Choroid plexus epithelial cell (primary cell): ENCODE measurements at places on chromosomes 6 and 20.

DNA sequence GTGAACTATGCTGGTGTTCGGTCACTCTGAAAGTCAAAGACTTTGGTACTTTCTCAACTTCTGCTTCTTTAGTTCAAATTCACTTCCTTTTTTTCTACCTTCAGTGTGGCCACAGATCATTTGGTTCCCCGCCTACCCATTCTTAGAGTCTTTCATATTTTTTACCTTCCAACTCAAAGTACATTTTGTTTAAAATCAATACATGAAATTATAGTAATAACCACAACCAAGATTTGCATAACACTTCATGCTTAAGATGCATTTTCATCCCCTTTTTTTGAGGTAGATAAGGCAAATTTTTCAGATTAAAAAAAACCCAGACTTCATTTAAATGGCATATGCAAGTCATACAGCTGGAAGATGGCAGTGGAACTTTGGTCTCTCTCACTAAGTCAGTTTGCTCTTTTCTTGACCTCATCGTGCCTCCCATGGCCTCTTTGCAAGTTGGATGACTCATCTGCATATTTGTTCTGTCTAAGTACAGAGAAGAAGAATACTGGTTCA lies 11.9 kb upstream of the CNR1 start:
- DNase-seq, result peak; percentile 86

- DNase-seq, result no peak
These were observed 36.9 kb downstream of the SNAI1 start for GRCh38 chr20:50019466-50020256.

GRCh38 chr20:58160451-58161061 lies 67.9 kb downstream of the ANKRD60 start:
- DNase-seq, result peak; percentile 78

GRCh38 chr6:134593442-134593841 lies 275.5 kb upstream of the SGK1 start:
- DNase-seq, result no peak

- DNase-seq, result peak; percentile 97
These were observed 53.9 kb downstream of the PXDC1 start for GRCh38 chr6:3697609-3698008.

- peak; percentile 8 for DNase-seq
These were observed 94.4 kb upstream of the BMP2 start for GRCh38 chr20:6673071-6673470.

- no peak for DNase-seq
These were observed 196.9 kb downstream of the PRL start for GRCh38 chr6:22099923-22100322.

DNA sequence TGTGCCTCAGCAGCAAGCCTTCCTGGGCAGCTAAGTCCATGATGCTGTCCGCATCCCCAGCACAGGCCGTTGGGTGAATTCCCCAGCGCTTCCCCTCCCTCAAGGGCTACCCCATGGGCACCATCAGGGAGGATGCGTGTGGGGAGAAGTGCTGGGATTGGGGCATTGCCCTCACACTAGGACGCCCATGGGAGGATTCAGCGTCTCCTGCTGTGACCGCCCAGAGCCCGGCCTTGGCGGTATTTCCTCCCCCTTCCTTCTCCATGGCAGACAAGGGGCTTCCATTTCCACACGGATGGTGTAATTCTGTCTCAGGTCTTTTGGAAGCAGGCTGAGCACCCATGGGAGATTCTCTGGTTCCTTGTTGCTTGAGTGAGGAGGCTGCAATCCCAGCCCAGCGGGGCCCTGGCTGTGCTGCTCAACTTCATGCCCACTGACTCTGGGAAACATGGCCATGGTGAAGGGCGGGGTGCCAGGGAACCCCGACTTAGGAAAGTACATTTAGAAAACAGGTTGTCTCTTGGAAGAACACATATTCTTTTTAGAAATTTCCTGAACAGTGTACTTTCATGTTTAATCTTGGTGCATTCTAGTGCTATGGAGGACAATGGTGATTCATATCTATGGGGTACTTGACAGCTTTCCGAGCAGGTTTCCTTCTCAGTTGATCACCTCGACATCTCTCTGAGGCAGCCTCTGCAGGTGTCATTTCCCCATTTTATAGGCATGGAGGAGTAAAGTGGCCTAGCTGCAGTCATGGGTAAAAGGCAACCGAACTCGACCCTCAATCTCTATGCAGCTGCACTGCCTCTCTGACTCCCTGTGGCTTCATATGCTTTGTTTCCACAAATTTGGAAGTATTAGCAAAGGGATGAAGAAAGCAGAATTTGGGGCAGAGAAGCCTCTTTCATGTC lies 178.2 kb upstream of the CST7 start:
- DNase-seq, result no peak

DNA sequence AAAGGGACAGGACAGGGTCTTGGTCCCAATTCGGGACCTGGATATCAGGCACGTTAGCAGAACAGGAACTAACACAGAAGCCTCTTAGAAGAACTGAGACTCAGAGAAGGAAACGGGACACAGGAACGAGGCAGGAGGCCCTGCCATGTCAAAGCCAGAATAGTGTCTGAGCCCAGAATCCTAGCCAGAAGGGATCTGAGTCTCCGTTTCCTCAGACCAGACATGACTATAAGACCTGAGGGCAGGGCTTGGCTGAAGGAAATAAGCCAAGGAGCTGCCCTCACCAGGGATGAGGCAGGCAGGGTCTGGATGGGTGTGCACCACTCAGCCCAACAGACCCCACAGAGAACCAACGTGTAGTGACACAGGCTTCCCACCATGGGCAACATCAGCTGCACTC lies 40.3 kb downstream of the TRERF1 start:
- DNase-seq, result no peak

DNA sequence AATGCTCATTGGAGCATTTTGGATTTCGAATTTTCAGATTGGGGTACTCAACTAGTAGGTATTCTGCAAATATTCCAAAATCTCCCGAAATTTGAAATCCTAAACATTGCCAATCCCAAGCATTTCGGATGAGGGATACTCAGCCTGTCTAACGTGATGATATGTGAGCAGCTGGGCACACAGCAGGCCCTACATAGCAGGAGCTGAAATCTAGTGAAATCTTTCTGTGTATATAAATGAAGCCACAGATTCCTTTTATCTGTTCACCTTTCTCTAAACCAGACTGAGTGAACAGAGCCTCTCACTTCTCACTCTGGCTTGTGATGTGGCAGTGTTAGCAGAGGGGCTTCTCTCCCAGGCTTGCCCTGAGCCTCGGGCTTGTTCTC lies 17.8 kb downstream of the STX16 start:
- DNase-seq, result no peak

GRCh38 chr6:149157126-149157525 lies 160.4 kb upstream of the TAB2 start:
- DNase-seq, result no peak

- DNase-seq, result peak; percentile 81
These were observed 424.6 kb upstream of the PTCHD4 start for GRCh38 chr6:48535582-48536009.

- DNase-seq, result no peak
These were observed 44.0 kb downstream of the SIRPA start for GRCh38 chr20:1939270-1939595.

DNA sequence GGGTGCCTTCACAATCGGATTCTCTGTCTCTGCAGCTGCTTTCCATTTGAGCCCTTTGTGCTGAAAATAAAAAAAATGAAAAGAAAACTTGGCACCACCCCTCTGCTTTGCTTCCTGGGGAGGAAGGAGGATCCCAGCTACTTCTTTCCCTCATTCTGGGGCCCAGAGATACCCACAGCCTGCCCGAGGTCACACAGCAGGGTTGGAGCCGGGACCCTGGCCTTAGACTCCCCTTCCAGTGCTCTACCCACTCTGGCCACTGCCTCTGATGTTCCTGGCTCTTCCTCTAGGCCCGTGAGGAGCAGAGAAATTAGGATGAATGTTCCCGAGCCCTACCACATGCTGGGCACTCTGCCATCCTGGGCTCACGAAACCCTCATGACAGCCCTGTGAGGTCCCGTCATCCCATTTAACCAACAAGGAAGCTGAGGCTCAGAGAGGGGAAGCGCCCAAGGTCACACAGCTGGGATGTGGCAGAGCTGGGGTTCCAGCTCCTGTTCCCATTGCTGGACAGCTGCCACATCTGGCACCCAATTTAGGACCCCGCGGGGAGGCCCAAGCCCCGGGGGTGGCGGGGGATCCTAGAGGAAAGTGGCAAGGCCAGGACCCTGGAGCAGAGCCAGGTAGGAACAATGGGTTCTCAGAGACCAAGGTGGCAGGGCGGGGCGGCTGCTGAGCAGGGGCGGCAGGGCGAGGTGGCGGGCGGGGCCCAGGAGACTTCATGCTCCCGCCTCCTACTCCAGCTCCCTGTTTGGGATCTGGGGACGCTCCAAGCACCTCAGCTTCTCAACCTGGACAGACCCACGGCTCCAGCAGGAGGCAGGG lies 76.6 kb downstream of the CEBPB start:
- peak; percentile 42 for DNase-seq

- no peak for DNase-seq
These were observed 104.7 kb downstream of the ARMC2 start for GRCh38 chr6:108952776-108953486.

DNA sequence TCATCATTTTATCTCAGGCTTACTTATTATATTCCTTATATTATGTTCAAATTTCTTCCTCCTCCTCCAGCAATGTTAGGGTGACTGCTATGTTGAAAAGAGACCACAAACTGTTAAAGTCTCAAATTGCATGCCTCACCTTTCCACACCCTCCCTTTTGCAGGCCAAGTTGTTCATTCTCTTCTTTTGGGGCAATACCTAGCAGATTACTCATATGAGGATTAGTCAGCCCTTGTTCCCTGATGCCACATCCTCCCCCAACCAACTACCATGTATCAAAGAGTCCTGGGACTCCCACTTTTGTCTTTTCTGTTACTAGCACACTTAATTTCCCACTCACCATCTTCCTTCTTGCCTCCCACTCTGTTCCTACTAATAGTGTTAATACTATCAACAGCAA lies 434.7 kb downstream of the BCKDHB start:
- DNase-seq, result peak; percentile 65

DNA sequence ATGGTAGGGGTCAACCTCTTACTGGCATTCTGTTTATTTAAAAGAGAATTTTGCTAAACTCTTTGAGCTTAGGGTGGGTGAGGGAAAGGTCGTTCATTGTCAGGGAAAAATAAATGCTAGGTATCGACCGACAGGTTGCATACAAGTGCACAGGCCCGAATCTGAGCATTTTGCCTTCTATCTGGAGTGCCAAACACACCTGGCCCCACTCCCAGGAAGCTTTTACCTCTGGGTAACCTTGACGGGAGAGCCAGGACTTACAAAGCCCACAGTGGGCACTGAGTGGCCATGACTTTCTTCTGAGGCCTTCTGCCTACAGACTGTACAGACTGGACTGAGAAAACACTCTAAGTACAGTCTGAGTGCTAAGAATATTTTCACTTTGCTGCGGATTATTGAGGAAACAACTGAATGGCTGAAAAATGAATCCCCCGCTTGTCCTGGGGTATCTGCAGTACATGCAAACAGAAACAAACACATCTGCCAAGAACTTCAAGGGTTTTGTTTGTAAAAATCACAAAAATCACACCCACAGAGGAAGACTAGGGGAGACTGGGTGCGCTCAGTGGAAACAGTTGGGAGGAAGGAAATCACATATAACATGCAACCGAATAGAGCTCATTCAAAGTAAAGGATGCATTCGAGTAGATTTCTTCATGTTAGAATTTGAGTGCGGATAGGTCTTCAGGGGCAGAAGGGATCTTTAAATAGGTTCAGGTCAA lies 152.8 kb downstream of the NFATC2 start:
- no peak for DNase-seq

DNA sequence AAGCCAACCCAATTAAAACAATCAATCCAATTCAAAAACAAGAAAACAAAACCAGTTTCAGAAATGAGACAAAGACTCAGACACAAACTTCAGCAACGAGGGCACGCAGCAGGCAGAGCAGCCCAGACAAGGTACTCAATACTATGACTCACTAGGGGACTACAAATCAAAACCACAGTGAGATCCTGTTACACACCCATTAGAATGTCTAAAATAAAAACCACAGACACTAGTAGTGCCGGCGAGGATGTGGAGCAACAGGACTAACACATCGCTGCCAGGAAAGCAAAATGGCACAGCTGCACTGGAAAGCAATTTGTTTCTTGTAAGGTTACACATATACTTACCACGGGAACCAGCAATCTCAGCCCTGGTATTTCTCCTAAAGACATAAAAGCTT lies 28.4 kb upstream of the MAS1L start:
- DNase-seq, result peak; percentile 44

DNA sequence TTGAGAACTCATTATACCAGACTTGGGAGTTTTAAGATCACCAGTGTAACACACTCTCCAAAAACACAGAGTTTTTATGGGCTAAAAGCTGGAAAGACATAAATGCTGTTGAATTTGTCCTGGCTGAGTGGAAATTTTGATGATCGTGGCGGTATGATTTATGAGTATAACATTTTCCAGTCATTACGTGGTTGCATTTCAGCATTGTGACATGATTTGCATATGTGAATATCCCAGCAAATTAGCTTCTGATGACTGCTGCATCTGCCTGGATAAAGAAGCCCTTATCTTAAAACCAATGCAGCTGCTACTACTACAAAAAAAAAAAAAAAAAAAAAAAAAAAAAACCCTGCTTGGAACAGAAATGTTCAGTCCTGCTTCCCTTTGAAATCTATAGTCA lies 850.9 kb downstream of the TFAP2A start:
- no peak for DNase-seq

DNA sequence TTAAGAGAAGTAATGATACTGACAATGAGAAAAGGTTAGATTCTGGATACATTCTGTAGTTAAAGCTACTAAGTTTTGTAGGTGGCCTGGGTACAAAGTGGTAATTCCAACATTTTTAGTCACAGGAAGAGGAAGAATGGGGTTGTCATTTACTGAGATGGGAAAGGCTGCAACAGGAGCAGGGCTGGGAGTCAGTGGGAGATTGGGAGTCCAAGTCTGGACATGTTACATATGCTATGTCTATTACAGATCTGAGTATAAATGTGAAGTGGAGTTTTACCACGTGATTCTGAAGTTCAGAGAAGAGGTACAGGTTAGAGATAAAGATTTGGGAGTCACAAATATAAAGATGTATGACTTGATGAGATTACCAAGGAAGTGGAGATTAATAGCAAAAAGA lies 116.2 kb downstream of the RWDD2A start:
- DNase-seq, result no peak

GRCh38 chr6:63941747-63942470 lies 306.3 kb downstream of the PHF3 start:
- DNase-seq, result no peak

DNA sequence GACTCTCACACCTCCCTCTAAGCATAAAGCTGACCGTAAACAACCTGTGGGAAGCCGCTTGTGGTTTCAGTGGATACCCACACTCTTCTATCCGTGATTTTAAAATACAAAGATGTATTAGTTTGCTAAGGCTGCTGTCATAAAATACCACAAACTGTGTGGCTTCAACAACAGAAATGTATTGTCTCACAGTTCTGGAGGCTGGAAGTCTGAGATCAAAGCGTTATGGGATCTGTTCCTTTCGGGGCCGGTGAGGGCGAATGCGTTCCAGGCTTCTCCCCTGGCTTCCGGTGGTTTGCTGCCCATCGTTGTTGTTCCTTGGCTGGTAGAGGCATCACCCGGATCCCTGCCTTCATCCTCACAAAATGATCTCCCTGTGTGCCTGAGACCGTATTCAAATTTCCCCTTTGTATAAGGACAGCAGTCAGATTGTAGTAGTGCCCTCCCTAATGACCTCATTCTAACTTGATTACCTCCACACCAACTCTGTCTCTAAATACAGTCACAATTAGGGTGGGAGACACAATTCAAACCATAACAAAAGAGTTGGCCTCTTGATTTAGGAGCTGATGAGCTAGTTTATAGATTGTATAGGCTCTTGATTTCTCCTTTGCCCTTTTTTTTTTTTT lies 210.6 kb upstream of the SOX4 start:
- DNase-seq, result no peak
